ENCODE measurements at places on chromosomes 12 and 14. TPM values are rescaled to one million over a fixed set of nuclear protein-coding genes. Genes with fewer than 3 reads are reported as not detected.

The KIF26A gene
- total RNA-seq = 15.2 TPM

The KLRB1 gene
- not detected for total RNA-seq

The ERP27 gene
- total RNA-seq = not detected

The MOK gene
- 16.7 TPM for total RNA-seq

The ATXN3 gene
- total RNA-seq = 30.2 TPM

The VDR gene
- not detected for total RNA-seq

The ZNF10 gene
- total RNA-seq = 19.0 TPM

The CLEC1A gene
- total RNA-seq = not detected

The TMPRSS12 gene
- not detected for total RNA-seq

- no peak for DNase-seq
Measured at GRCh38 chr12:44029194-44029593, 193.3 kb downstream of the TMEM117 start.

DNA sequence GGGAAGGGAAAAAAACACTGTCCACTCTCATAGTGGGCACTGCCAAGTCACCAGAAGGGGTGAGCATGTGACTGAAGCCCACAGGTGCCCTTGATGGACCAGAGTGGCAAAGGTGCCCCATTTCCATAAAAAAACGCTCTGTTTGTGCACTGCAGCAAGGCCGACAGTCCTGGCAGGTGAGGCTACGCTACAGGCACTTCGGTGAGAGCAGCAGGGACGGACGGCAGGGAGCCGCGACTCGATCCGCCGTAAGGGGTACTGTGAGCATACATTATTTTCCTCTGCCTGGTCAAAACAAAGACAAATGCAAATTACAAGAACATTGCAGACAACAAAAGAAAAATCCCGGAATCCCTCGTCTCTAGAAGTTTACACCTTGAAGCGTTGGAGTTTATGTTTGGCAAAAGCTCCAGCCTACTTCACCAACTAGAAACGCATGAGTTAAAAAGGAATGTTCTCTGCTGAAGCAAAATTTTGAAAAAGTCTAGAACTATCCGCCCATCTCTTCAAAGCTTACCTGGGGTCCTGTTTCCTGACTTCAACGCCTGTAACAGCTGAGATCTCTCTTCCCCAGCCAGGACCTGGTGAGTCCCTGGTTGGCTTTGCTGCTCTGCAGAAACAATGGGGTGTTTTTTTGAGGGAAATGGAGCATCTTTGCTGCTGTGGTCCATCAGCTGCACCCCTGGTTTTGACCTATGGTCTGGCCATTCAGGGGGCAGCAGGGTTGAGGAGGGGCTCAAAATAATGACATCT, 52.9 kb upstream of the RFLNA start:
- DNase-seq = no peak

GRCh38 chr12:3233797-3234196, 156.6 kb downstream of the TSPAN9 start:
- no peak for DNase-seq

- DNase-seq = no peak
Measured at GRCh38 chr12:15428632-15429031, 106.3 kb downstream of the PTPRO start.

- DNase-seq = no peak
Measured at GRCh38 chr12:3207175-3207574, 130.0 kb downstream of the TSPAN9 start.

- DNase-seq = no peak
Measured at GRCh38 chr12:49293056-49293956, 1.6 kb upstream of the PRPH start.

DNA sequence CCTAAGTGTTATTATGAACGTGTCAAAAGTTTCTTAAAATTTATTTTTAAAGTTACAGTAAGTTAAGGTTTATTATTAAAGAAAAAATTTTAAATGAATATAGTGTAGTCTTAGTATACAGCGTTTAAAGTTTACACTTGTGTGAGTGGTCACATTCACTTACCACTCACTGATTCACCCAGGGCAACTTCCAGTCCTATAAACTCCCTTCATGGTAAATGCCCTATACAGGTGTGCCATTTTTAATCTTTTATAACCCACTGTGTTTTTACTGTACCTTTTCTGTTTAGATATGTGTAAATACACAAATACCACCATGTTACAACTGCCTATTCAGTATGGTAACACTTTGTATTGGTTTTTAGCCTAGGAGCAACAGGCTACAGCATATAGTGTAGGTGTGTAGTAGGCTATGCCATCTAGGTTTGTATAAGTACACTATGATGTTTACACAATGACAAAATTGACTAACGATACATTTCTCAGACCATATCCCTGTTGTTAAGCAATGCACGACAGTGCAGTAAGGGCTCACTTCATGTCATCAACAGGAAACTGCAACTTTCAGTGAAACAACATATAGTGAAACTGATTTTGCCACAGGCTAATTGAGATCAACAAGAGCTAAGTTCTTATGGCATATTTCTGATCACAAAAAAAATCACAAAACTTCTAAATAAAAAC, 112.0 kb upstream of the TMCC3 start:
- no peak for DNase-seq

DNA sequence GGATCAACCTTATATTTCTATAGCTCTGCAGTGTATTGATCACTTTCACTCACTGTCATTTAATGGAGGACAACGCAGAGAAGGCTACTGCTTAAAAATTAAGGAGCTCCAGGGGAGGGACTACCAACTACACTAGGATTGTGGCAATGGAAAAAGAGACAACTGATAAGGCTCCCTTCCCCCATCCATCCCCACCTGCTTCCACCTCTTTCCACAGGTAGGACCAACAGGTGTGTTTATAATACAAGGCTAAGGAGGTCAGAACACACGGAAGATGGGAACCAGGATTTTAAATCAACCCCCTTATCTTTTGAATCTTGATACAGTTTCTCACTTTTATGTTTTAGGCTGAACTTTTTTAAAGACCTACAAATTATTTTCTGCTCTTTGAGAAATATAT, 90.8 kb downstream of the STAB2 start:
- DNase-seq = no peak

DNA sequence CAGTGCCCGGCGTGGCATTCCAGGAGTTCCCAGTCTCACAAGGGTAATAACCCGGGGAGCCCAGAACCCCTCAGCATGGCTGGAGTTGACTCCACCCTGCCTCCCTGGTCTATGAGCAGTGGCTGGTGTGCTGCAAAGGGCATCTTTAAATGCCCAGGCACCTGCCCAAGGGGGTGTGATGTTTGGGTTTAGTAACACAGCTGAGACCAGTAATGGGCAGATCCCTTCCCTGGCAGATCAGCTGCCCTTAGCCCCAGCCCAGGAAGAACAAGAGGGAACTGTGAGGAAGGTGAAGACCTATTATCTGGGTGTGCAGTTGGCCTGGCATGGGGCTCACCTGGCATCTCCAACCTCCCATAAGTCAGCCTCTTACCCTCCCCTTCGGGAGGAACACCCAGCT, 35.9 kb downstream of the RBM19 start:
- no peak for DNase-seq

DNA sequence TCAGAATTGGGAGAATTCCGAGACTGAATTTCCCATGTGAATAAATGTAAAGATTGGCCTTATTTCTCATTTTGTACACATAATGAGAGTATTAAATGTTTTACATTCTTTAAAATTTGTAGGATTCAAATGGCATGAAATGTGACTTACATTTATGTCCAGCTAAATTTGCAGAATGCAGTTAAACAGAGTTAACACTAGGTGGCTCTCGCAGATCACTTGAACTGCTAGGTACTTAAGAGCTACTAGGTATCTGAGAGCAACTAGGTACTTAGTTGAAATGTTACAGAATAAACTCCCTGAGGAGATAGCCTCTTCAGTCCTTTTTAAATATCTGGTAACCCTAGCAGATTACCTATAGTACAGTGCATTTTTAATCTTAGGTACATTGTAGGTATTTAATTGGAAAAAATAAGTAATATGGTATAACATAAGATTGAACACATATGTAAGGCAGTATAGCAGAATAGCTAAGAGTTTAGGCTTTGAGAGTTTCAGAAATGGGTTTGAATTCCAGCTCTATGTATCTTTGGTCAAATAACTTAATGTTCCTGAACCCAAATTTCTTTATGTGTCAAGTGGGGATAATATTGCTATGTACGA, 73.8 kb downstream of the KIAA0586 start:
- DNase-seq = no peak

DNA sequence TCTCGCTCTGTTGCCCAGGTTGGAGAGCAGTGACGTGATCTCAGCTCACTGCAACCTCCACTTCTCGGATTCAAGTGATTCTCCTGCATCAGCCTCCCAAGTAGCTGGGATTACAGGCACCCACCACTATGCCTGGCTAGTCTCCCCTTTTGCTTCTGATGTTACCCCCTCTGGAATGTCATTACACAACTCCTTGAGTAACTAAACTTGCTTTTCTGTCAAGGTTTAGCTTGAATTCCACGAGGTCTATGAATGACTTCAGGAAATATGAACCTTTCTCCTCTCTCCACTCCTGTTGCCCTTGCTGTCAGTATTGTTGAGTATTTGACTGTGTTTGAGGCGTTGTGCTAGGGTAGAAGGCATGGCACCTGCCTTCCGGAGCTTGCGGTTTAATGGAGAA, 16.8 kb upstream of the RTRAF start:
- DNase-seq = no peak

DNA sequence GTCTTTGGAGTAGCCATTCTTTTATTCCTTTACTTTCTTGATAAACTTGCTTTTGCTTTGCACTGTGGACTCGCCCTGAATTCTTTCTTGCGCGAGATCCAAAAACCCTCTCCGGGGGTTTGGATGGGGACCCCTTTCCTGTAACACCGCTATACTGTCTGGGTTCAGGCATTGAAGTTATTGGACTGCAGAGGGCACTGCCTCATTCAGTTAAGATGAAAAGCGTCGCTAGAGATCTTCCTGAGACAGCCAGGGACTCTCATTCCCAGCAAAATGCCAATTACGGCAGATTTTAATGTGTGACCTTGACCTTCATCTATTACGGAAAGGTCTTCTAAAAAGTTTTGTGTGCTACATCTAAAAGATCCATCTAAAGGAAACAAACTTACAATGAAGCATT, 17.3 kb upstream of the RIMKLB start:
- no peak for DNase-seq

DNA sequence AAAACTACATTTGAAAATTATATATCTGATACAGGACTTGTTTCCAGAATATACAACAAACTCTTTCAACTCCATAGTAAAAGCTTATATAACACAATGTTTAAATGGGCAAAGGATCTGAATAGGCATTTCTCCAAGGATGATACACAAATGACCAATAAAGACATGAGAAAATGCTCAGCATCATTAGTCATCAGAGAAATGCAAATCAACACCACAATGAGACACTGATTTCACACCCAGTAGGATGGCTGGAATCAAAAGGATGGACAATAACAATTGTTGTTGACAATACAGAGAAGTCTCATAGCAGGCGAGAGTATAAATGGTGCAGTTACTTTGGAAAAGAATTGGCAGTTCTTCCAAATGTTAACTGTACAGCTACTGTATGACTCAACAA, 394.9 kb downstream of the BCL11B start:
- DNase-seq = no peak

DNA sequence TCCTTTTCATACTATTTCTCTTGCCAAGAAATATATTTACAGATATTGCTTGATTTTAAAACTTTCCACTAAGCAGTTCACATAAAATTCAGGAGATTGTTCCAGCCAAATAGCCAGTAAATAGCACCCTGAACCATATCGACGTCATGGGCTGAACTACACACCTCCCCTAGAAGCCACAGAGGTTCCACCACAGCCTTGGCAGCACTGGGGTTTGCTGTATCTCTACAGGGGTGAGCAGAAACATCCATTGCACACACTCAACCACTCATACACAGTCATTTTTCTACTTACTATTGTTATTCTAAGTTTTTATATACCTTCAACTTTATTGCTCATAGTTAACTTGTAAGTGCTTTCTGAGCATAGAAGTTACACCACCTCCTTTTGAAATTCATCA, 8.1 kb upstream of the EIF2S3B start:
- DNase-seq = no peak

DNA sequence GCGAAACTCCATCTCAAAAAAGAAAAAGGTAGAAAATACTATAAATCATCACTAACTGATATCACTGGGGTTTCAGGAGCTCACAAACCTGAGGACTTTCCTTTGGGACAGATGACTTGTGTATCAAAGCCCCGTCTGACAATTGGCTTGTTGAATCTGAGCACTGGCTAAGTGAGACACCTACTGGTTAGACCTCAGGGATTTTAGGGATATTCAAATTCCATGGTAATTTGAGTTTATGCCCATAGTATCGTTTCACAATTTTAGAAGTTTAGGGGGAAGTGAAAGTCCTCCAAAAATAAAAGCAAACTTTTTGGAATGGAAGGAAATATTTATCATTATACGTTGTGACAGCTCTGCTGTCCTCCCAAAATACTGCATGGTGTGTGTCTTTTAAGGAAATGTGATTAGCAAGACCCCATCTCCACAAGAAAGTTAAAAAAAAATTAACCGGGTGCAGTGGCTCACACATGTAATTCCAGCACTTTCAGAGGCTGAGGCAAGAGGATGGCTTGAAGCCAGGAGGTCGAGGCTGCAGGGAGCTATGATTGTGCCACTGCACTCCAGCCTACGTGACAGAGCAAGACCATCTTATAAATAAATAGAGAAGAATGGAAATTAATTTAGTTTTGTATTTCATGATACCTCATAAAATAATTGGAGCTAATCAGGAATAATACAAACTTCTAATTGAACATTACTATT, 49.2 kb downstream of the FBXL14 start:
- DNase-seq = no peak

DNA sequence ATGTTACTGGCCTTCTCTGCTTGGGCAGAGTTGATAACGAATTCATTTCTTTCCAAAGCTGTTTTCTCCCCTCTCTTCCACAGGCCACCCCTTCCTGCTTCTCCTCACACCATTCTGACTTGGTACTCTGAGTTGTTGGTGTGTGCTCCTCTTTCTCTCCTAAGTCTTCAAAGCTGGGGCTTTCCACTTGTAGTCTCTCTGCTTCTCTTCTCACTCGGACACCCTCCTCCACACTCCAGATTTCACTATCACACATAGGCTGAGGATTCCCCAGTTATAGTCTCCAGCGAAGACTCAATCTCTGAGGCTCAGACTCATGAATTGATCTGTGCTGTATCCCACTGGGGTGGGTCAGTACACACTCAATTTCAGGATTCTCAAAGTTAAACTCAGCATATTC, 201.0 kb downstream of the SSPN start:
- DNase-seq = no peak

GRCh38 chr12:124457287-124458219, 109.9 kb downstream of the NCOR2 start:
- peak; percentile 46 for DNase-seq

GRCh38 chr12:91178781-91179180, 3.8 kb downstream of the DCN start:
- no peak for DNase-seq

DNA sequence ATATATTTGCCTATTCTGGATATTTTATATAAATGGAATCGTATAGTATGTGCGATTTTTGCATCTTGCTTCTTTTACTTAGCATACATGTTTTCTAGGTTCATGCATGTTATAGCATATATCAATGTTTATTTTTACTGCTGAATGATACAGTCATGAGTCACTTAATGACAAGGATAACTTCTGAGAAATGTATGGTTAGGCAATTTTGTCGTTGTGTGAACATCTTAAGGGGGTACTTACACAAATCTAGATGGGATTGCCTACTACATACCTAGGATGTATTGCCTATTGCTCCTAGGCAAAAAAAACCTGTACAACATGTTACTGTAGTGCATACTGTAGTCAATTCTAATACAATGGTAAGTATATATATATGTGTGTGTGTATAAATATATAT, 8.8 kb downstream of the USP15 start:
- DNase-seq = no peak

- DNase-seq = no peak
Measured at GRCh38 chr14:34554540-34555250, 15.2 kb upstream of the EAPP start.

Measured in neural crest cell (in vitro differentiated cells).